Amniotic stem cell (primary cell): ENCODE measurements at places on chromosomes 2 and 18.
A peak's percentile ranks its signal among the peaks of the same experiment; 100 is the strongest.

DNA sequence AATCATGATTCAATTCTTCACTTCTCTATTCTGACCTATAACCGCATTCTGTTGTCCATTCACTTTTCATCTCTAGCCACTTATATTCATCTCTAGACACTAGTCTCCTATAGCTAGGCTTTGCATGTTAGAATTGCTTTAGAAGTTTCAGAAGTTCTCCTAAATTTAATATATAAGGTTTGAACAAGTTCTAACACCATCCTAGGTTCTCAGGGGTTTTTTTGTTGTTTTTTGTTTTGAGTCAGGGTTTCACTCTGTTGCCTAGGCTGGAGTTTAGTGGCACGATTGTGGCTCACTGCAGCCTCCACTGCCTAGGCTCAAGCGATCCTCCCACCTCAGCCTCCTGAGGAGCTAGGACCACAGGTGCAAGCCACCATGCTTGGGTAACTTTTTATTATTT lies 19.9 kb downstream of the WDSUB1 start:
- DNase-seq, result no peak

DNA sequence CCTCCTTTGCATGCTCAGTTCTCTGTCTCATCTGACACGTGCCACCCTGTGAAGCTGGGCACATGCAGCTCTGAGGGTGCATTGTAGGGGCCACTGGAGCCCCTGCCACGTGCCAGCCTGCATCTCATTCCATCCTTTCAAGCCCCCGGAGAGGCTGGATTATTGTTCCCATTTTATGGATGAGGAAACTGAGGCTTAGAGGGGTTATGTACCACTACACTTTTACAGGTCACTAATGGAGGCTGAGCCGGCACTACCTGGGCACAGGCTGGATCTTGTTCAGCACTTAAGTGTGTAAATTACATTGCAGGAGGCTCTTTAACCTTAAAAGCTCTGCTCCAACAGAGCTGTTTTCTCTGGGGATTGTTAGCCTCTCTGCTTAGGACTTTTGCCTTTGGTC lies 47.5 kb downstream of the KCNIP3 start:
- DNase-seq, result no peak

DNA sequence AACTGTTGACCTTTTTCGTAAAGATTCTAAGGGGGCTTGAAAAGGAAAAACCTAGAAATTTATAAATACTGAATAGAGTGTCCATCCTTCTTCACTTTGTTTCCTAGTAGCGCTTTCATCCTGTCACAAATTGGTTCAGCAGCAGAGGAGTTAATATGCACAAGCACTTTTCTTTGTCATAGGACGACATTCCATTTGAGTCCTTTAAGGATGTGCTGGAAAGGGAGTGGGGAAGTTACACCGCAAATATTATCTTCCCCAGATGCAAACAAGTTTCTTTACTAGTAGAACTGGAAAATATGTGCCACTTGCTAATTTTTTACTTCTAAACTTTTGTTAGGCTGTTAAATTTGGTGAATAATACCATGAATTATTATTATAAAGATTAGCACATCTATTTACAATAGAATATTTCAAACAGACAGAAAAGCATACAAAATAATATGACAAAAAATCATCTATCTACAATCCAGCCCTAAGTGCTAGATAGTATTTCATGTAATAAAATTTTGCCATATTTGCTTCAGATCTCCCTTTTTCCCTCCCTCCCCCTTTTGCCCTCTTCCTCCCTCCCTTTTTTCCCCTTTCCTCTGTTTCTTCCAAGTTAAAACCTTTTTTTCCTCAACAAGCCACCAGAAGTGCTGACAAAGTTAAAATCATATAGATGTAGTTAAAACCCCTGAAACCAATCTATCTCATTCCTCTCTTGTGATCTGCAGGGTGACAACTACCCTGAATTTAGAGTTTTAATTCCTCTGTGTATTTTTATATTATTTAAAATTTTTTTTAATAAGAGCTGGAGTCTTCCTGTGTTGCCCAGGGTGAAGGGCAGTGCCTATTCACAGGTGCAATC lies 50.5 kb upstream of the MAP4K3 start:
- no peak for DNase-seq

- no peak for DNase-seq
Observed at GRCh38 chr2:208546860-208547650, 140.5 kb downstream of the PTH2R start.

DNA sequence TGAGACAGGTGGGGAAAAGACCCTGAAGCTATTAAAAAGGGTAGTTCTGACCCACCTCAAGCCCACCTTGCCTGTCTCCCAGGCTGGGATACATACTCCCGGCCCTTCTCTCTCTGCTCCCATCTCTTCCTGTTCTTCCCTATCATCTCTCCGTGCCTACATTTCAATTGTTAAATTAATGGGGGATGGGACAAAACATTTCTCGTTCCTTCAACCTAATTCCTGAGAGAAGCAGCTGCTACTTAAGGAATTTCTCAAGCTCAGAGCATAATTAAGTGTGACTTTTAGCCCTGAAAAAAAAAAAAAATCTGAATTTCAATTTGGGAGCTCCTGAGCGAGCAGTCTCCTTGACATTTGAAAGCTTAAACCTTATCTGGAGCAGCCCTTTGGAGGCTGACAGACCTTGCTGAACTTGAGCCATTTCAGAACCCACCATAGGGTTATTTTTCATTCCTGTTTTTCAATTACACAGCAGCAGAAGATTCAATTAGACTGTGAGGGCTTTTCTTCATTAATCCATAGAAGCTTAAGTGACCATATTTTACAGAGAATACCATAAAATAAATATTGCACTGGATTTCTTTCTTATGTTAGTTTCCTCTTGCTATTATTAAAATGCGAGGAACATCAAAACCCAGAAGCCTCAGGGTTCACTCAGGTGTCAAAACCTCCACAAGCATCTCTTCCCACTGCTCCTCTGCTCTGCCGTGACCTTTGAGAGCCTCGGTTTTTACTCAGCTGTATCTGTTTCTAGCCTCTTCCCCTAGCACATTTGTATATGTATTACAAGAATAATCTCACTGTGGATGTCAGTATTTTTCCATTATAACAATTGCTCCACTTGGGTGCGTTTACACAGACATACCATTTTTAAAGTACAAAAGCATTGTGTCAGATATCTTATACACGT lies 125.7 kb downstream of the B3GNT2 start:
- no peak for DNase-seq

GRCh38 chr2:66508484-66509071 lies 73.7 kb downstream of the MEIS1 start:
- DNase-seq, result no peak

DNA sequence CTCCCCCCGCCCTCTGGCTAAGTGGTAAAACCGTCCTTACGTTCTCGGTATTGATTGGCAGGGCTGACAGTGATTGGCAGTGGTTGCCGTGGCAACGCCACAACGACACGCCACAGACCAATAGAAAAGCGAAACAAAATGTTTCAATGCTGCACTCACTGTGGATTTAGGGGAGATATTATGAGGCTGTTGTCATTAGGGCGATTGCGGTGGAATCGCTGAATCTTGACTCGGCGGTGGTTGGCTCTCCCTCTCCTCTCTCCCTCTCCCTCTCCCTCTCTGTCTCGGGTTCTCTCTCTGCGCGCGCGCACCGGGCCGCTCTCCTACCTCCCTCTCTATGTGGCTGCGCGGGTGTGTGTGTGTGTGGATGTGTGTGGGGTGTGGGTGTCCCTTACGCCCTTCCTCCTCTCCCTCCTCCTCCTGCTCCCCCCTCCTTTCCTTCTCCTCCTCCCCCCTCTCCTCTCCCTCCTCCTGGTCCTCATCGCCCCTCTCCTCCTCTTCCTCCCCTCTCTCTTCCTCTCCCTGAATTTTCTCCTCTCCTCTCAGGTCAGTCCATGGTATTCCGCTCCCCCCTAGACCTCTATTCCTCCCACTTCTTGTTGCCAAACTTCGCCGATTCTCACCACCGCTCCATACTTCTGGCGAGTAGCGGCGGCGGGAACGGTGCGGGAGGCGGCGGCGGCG lies at the start of gene SIX3:
SIX3 (plus strand) TSS at position 152 of the 684 bp plus-strand sequence; CDS start at position 555, 403 bp downstream.
- no peak for DNase-seq

- DNase-seq, result no peak
Observed at GRCh38 chr2:235523021-235523420, 29.2 kb downstream of the AGAP1 start.

GRCh38 chr2:213079756-213080155 lies 71.7 kb downstream of the IKZF2 start:
- no peak for DNase-seq

DNA sequence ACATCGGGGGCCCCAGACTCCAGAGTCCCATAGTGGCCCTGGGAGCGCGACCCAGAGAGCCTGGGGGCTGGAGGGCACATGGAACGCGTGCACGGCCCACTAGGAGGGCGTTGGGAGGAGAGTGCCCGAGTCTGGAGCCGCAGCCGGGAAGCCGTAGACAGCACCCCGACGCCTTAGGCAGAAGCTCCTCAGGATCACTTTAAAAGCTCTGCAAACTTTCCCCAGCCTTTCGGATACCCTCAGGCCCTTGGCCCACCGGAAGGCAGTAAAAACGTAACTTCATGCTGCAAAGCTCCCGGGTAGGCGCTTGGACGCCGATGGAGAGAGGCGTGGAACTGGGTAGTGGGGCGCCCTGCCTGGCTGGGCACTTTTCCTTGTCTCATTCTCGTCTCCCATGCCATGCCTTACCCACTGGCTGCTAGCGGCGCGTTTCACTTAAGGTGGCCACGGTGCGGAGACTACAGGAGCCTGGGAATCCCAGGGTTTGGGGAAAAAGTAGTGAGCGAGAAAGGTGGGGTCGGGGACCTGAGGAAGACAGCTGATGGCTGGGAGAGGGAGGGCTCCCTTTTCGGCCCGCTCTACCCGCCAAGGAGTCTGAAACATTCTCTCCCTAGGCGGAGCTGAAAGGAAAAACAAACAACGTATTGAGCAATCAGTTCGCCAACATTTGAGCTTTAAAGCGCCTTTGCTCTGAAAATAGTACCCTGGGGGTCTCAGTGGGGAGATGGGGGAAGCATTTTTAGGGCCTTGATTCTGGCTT lies 141.8 kb downstream of the MEIS1 start:
- DNase-seq, result no peak

- DNase-seq, result no peak
Observed at GRCh38 chr2:216235462-216235861, 126.3 kb downstream of the XRCC5 start.

GRCh38 chr2:144515696-144516410 lies 4.1 kb downstream of the ZEB2 start:
- DNase-seq, result no peak

GRCh38 chr2:184769023-184769422 lies 170.7 kb downstream of the ZNF804A start:
- peak; percentile 5 for DNase-seq

DNA sequence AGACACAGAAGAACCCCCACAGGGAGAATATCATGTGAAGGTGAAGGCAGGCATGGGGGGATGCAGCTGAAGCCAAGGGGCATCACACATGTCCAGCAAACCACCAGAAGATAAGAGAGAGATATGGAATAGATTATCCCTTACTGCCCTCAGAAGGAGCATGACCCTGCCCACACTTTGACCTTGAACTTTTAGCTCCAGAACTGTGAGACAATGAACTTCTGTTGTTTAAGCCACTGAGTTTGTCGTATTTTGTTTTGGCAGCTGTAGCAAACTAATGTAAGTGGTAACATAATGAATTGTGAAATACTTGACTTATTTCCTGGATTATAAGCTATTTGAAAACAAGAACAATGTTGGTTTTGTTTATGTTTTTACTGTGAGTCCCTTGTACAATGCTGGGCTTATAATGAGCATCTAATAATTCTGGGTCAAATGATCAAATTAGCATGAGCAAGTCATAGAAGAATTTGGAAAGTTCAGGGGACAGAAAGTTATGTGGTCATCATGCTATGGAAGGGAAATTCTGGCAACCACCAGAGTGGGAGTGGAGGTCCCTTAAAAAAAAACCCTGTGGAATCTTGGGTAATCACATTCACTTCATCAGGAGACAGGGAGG lies 541.0 kb upstream of the KLHL29 start:
- no peak for DNase-seq

DNA sequence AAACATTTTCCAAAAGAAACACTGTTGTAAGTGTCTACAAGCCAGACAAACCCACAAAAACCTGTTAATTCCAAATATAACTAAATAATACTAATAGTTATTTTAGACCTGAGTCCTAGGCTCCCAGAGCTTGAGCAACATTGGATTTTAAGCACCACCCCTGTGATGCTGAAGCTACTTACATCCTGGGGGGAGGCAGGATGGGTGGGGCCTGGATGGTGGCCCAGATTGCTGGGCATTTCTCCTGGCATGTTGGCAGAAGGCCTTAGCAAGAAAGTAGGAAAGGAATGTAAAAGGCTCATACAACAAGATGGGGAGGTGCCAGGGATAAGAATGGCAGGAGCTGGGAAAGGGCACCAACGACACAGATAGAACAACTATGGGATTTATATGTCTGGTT lies 50.7 kb upstream of the OTX1 start:
- no peak for DNase-seq

- DNase-seq, result no peak
Observed at GRCh38 chr2:193315428-193316091, 1120.8 kb upstream of the TMEFF2 start.

DNA sequence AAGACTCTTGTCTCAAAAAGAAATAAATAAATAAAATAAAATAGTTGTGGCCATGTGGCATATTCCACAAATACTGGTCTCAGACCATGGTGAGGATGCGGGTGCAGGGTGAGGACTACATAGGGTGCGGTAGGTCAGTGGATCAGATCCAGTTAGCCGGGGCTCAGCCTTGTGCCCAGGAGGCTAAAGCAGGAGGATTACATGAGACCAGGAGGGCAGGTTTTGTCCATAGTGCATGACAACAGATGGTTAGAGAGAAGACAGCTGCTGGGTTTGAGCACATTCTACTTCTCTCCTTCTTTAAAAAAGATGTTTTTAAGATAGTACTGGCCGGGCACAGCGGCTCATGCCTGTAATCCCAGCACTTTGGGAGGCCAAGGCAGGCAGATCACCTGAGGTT lies 12.8 kb upstream of the PSD4 start:
- no peak for DNase-seq

GRCh38 chr2:85269959-85270358 lies 57.8 kb downstream of the TGOLN2 start:
- no peak for DNase-seq

- DNase-seq, result no peak
Observed at GRCh38 chr2:208062113-208062512, 36.8 kb upstream of the PLEKHM3 start.

GRCh38 chr2:131673400-131674173 lies 145.9 kb downstream of the CCDC74A start:
- DNase-seq, result no peak

GRCh38 chr2:43084699-43085091 lies 141.7 kb downstream of the ZFP36L2 start:
- DNase-seq, result no peak

GRCh38 chr2:58633613-58634365 lies 392.7 kb upstream of the FANCL start:
- no peak for DNase-seq

GRCh38 chr2:225340923-225341322 lies 58.6 kb upstream of the NYAP2 start:
- DNase-seq, result no peak

GRCh38 chr2:151978709-151979108 lies 120.1 kb downstream of the CACNB4 start:
- no peak for DNase-seq

GRCh38 chr2:172888714-172889669 lies 153.3 kb downstream of the RAPGEF4 start:
- no peak for DNase-seq

- DNase-seq, result no peak
Observed at GRCh38 chr2:28544922-28545589, 49.2 kb downstream of the PLB1 start.

- no peak for DNase-seq
Observed at GRCh38 chr18:57589161-57589560, 2.7 kb upstream of the FECH start.
